ENCODE measurements at places on chromosomes 5 and 9.
A peak's percentile ranks its signal among the peaks of the same experiment; 100 is the strongest.

DNA sequence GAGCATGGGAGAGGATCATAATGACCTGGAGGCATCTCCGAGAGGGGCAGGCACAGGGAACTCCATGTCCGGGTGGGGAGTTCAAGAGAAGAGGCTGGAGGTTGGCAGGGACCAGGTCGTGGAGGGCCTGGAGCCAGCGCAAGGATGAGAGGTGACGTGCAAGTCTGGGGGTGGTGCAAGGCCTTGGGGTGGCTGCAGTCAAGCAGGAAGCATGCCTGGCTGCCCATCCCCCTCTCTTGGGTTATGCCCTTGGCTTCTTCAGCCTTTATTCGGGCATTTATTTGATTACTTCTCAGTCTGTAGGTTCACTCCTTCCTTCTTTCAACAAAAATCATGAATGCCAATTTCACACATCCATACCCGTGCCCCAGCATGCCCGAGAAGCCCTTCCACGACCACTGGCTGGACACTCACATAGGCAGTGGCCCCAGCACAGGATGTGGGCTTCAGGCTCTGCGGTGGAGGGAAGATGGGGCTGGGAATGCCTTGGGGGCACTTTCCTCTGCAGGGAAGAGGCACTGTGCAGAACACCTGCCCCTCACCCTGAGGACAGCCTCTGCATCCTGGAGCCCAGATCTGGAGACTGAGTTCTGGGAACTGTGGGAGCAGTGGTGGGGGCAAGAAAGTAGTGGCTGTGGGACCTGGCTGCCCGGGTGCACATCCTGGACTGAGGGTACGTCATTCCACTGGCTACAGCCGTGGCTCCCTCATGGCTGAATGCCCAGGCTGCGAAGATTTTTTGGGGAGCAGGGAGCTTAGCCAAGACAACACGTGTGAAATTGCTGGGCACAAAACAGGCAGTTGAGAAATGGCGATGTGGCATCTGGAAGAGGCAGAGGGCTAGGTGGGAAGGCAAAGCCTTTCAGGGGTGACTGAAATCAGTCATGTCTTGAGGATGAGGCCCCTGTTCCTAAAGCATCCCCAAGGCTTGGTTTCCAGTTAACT lies 38.6 kb downstream of the CRB2 start:
- no peak for DNase-seq

DNA sequence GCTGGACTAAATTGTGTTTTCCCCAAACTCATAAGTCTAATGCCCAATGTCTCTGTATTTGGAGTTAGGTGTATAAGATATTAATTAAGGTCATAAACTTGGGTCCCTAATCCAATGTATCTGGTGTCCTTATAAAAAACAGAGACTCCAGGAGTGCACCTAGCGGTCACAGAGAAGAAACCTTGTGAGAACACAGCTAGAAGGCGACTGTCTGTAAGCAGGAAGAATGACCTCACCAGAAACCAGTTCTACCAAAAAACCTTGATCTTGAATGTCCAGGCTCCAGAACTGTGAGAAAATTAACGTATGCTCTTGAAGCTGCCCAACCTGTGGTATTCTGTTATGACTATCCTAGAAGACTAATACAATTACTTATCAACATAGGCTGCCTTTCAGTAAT lies 591.7 kb upstream of the PTPRD start:
- DNase-seq: no peak

DNA sequence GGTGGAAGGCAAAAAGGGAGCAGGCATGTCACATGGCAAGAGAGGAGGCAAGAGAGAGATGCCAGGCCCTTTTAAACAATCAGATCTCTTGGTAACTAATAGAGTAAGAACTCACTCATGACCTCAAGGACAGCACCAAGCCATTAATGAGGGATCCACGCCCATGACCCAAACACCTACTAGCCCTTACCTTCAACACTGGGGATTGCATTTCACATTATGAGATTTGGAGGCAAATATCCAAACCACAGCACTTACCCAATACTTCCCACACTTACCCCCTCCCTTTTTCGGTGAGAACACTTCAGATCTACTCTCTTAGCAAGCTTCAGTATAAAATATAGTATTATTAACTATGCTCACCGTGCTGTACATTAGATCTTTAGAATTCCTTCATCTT lies 41.9 kb downstream of the ZNF354A start:
- DNase-seq: no peak

DNA sequence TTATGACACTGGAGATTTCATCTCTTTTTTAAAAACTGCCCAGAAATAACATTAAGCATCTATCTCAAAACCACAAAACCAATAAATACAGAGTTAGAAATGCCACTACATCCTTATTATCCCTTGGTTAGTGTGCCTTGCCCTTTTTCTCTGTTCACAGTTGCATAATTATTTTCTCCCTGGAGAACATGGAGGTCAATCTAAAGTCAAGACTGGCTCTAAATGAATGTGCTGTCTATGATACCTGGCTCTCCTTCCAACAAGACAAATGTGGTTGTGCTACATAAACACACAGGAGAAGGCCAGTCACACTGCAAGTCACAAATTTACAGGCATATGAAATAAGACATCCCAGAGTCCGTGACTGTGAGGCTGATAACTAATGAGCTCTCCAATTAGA lies 2.8 kb downstream of the FBN2 start:
- DNase-seq: no peak

DNA sequence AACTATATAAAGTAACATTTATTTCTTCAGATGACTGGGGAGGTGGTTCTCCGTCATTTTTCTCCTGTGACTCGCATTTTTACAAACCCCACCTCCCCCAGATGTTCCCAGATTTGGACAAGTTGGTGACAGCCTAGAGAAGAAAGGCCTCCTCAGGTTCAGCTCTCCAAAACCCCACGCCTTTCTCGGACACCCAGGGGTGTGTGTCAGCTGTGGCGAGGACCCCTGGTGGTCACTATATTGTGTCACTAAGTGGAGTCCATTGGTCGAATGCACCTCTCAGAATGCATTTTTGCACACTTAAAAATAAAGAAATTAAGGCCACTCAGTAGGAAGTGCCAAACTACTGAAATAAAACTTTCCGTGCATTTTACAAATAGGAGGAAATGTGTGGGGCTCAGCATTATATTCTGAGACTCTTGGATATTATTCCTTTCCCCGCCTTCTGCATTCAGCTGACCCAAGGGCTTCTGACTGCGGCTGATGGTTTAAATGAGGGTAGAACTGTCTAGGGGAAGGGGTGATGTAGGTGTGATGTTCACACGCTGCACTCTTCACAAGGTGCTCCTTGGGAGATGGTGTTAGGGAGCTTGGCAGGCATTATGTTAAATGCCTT lies 47.6 kb downstream of the ACO1 start:
- peak; percentile 16 for DNase-seq

GRCh38 chr5:14665949-14666348 lies 1.4 kb downstream of the OTULIN start:
- DNase-seq: peak; percentile 25

GRCh38 chr9:1939926-1940368 lies 75.2 kb upstream of the SMARCA2 start:
- DNase-seq: peak; percentile 6

DNA sequence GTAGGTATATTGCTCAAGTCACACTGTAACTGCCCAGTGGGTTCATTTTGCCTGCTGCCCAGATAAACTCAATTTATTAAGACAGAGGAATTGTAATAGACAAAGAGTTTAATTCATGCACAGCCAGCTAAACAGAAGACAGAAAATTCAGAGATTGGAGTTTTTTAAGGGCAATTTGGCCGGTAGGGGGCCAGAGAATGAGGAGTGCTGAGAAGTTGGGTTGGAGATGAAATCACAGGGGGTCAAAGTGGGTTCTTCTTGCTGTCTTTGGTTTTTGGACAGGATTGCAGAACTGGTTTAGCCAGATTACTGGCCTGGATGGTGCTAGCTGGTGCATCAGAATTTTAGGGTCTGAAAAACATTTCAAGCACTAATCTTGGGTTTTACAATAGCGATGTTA lies 20.7 kb upstream of the IL33 start:
- no peak for DNase-seq

GRCh38 chr5:15897656-15898055 lies 281.9 kb downstream of the MARCHF11 start:
- no peak for DNase-seq

- no peak for DNase-seq
Measured at GRCh38 chr9:124764774-124765438, 6.2 kb downstream of the NR6A1 start.

DNA sequence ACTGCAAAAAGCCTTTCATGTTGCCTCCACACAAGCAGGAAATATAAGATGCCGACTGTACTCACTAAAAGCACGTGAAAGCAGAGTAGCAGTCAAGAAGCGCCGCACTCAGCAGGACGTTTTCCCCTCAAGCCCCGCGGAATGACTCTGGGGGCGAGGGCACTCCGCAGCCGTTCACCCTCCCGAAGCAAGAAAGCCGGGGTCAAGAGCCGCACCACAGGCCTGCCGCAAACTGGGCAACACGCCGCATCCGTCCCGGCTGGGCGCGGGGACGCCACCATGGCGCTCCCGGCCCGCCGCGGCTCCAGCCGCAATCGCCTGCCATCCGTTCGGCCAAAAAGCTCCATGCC lies 364 bp downstream of the RPS6 start:
- peak; percentile 73 for DNase-seq

DNA sequence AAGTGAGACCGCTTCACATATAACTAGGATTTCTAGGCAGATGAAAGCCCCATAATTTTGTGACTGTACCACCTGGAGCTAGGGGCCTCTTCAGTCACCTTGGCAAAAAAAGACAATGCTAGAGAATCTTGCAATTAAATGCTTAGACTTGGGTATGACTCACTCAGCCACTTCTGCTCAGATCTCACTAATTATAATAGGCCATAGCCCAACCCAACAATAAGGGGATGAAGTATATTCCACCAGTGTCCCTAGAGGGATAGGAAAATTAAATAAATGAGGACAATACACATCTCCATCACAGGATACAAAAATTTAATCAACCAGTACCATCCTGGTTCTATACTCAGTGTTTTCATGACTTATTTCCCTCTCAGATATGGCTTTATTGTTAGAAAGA lies 1079.9 kb upstream of the C9orf72 start:
- no peak for DNase-seq
